ENCODE measurements at places on chromosomes 13 and 19. TPM values are rescaled to one million over a fixed set of nuclear protein-coding genes. Genes with fewer than 3 reads are reported as not detected.

The FAM216B gene
- not detected for total RNA-seq

The SPACA6 gene
- total RNA-seq = 3.7 TPM

The TGFBR3L gene
- 6.9 TPM for total RNA-seq

The ZNF429 gene
- total RNA-seq = 4.5 TPM

The LGALS7B gene
- total RNA-seq = not detected

The SLC6A16 gene
- not detected for total RNA-seq

The PRR36 gene
- not detected for total RNA-seq

The CLEC17A gene
- not detected for total RNA-seq

The NKPD1 gene
- 0.15 TPM for total RNA-seq

The ZNF528 gene
- 5.8 TPM for total RNA-seq

The JAK3 gene
- 3.5 TPM for total RNA-seq

All from bronchus fibroblast of lung (primary cell).